T follicular helper cell (primary cell): ENCODE measurements at places on chromosomes 7 and 10.

DNA sequence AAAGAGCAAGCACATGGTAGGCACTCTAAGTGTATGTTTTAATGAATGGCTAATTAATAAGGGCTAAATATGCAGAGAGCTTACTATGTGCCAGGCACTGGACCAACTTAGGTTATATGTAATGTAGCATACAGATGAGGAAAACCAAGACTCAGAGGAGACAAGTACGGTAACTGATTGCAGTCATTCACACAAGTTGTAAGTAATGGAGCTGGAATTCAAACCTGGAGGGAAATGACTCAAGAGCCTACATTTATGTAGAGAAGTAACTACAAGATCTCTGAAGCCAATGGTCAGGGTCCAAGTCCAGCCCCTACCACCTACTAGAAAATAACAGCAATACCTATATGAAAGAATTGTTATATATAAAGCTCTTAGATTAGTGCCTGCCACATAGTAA is 97.3 kb upstream of the KCNIP2 start:
- DNase-seq, result no peak

GRCh38 chr7:95788258-95788657 is 15.9 kb downstream of the DYNC1I1 start:
- no peak for DNase-seq

- DNase-seq, result no peak
Measured at GRCh38 chr7:139651308-139651707, 126.5 kb downstream of the HIPK2 start.

GRCh38 chr7:27254625-27255024 is 12.0 kb downstream of the EVX1 start:
- DNase-seq, result no peak
